ENCODE measurements at places on chromosomes 16 and 17.

DNA sequence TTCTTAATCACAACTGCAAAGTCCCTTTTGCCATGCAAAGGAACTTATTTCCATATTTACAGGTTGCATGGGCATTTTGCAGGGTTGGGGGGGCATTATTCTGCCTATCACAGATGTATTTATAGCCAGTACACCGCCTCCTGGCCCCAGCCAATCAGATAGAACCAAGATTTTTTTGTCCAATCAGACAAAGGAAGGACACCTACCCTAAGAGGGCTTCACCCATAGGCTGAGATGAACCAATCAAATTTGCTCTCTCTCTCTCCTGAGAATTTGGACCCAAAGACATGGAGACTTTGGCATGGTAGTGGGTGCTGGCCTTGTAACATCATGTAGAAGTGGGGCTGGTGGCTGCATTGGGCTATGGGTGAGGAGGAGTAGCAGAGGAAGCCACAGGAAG is 3.9 kb upstream of the KCNG4 start:
- no peak for DNase-seq

DNA sequence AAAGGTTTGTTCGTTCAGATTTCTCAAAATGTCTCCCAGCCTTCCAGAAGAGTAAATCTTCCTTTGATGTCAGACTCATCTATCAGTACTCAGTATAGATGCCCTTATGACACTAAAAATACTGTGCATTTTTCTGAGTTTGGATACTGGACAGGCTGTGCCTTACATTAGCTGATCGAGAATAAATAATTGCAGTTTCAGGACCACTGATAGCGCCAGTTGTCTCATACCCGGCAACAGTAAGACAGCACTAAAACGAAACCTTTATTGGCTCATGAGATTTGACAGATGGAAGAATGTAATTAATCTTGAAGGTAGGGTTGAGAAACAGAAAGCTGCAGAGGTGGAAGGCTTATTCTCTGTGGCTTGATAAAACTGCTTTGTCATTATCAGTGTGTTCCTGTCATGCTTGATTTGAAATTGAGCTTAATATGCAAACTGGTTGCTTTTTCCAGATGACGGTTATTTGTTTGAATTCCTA is 1.2 kb downstream of the ATP6V0A1 start:
- DNase-seq: peak; percentile 20

GRCh38 chr16:89097392-89097772 is 3.7 kb downstream of the ACSF3 start:
- no peak for DNase-seq

- no peak for DNase-seq
Observed at GRCh38 chr16:86491640-86492023, 18.7 kb upstream of the FOXF1 start.

DNA sequence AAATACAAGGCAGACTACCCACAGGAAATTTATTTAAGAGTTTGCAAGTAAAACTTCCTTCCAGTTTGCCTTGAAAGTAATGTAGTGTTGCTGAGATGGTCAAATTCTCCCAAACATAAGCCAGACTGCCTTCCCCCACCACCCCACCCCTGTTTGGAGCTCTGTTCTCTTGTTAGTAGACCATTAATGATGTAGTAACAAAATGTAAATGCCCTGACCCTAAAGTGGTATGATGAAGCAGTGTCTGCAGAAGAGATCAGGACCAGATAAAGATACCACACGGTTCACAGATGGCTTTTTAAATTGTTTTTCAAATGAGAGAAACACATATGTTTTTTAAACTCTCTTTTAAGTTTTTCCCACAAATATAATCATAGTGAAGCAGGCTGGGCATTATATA is 136.4 kb upstream of the TMEM97 start:
- DNase-seq: no peak

GRCh38 chr17:41803049-41804020 is 8.4 kb downstream of the P3H4 start:
- DNase-seq: no peak

DNA sequence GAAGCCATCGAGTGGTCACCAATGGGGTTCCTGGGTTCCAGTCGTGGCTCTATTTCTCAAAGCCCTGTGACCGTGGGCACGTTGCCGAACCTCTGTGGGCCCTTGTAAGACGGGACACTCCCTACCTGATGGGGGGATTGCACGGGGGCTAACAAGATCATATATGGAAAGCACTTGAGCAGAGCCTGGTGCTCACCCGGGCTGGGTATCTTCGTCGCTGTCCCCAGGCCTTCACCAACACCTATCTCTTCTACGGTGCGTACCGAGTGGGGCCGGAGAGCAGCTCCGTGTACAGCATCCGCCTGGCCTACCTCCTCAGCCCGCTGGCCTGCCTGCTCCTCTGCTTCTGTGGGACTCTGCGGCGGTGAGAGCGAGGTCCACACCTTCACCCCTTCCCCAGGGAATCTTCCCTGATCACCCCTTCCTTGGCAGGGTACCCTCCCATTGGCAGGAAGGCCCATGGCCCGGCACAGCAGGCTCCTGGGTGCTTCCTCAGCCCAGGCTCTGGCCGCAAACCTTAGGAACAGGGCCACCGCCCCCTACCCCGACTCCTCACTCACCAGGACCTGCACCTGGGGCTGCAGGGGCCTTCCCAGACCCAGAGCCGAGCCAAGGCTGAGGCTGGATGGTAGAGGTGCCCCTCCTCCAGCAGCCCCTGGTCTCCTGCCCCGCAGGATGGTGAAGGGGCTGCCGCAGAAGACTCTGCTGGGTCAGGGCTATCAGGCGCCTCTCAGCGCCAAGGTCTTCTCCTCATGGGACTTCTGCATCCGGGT is 2.8 kb downstream of the TMC8 start:
- no peak for DNase-seq

GRCh38 chr17:58534901-58535421 is 20.5 kb upstream of the MTMR4 start:
- DNase-seq: peak; percentile 10

- peak; percentile 17 for DNase-seq
Observed at GRCh38 chr16:50747207-50747956, 5.5 kb downstream of the CYLD start.

DNA sequence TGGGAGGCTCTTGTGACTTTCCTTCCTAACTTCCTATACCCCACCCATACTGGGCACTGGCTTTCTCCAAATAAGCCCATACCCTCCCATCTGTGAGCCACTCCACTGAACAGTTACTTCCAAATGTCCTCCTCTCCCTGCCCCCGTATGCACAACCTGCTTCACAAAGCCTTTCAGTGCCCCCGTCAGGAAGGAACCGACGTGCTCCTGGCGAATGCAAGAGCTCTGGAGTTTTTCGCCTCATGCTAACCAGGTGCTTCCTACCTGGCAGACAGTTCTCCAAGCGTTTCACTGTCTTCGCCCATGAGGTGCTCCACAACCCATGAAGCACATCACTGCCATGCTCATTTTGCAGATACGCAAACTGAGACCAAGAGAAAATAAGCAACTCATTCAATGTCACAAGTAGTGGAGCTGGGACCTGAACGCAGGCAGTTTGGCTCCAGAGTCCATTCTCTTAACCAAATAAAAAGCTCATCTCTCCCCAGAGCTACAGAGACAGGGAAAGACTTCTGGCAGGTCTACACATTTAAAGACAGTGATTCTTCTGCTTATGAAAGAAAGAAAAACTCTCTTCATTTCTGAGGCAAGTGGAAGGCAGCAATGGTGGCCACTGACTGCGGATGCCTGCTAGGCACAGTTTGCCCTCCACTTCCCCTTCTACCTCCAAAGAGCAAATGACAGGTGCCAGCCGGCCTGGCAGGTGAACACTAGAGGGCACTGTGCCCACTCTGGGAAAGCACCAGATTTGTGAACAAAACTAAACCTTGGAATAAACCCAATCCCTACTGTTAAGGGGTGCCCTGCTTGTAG is 23.8 kb downstream of the SPHK1 start:
- DNase-seq: peak; percentile 55

GRCh38 chr16:30876867-30877266 is 17.0 kb downstream of the BCL7C start:
- no peak for DNase-seq

- no peak for DNase-seq
Observed at GRCh38 chr17:44875761-44876160, 23.5 kb downstream of the EFTUD2 start.

GRCh38 chr17:13594762-13595598 is 6.7 kb downstream of the HS3ST3A1 start:
- DNase-seq: peak; percentile 77

DNA sequence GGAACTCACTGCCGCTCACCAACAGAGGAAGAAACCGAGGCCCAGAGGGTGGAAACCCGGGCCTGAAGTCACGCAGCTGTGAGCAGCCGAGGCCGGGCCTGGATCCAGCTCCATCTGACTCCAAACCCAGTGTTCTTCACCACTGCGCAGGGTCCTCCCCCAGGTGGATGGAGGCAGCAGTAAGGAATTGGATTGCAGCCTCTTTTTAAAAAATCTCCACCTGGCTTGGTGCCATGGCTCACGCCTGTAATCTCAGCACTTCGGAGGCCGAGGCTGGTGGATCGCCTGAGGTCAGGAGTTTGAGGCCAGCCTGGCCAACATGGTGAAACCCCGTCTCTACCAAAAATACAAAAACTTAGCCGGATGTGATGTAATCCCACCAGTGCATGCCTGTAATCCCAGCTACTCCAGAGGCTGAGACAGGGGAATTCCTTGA is 177.2 kb downstream of the FOXL1 start:
- DNase-seq: no peak

DNA sequence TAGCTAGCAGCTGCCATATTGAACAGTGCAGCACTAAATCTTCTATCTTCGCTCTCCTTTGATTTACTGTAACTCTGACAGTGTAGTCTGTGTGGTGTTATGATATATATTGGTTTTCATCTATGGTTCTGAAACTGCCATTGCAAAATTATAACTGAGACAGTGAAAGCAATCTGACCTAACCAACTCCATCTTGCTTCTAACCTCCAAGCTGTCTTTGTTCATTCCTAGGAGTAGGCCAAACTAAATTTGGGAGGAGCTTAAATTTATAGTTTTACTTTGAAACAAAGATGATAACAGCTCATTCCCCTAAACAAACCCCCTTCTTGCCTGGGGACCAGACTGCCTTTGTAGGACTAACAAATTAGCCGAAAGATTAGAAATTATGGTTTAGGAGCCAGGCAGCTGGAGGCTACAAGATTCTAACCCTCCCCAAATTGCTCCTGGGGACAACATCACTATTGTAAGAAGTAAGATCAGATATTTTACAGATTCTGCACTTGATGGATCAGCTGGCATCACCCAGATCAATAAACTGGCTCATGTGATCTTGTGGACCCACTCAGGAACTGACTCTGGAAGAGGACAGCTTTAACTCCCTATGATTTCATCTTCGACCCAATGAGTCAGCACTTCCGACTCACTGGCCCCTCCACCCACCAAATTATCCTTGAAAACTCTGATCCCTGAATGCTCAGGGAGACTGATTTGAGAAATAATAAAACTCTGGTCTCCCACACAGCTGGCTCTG is 47.0 kb upstream of the FBXO47 start:
- no peak for DNase-seq

GRCh38 chr17:64783031-64783461 is 120.9 kb upstream of the SMURF2 start:
- no peak for DNase-seq

DNA sequence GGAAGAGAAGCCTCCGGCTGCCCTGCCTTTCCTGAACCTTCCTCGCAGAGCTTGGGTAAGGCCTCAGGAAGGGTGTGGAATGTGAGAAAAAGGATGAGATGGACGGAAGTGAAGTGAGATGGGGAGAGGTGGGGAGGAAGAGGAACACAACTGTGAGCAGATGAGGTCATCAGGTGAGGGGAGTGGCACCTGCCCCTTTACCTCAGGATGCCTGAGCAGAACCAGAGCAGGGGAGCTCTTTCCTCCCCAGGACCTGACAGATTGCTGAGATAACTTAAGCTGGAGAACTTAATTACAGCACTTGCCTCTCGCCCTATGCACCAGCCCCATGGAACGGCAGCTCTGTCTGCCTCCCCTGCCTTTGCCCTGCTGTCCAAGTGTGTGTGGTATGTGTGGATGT is 29.8 kb downstream of the TMEM132E start:
- no peak for DNase-seq

DNA sequence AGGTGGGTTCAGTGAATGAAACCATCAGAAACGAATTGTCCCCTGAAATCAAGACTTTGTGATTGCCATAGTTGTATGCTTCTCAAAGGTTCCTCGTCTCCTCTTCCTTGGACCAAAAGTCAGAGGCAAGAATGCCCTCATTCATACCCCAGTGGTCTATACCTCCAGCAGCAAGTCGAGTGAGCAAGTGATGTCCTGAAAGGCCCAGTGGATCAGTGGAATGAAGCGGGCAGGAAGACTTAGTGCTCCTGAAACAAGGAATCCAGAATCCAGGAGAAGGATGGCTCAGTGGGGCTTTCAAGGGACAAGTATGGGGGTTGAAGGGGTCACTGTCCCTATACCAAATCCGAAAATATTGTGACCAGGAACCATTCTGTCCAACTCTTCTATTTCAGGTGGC is 5.3 kb upstream of the ERBB2 start:
- DNase-seq: no peak

DNA sequence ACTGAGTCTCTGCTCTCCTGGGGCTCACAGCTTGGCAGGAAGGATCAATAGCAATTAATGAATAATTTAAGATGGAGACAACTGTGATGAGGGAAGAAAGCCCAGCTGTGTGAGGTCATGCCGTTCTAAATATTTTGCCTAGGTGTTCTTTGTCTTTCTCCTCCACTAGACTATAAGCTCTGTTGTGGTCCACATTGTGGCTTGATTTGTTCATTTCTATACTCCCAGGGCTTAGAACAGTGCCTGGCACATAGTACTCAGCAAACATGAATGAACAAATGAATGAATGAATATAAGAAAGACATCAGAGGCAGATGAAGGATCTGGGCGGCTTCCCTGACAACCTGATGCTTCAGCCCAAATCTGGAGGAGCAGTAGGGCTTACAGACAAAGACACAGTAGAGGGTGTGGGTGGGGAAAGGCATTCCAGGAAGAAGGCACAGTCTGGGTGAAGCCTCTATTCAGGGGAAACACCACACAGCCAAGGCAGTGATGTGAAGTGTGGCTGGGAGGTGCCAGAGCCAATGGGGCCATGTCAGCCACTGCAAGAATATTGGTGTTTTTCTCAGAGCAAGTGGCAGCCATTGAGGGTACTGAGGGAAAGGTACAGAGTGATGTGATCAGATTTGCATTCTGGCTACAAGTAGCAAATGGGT is 8.3 kb downstream of the CDH13 start:
- DNase-seq: no peak

- DNase-seq: peak; percentile 50
Observed at GRCh38 chr17:33779234-33779591, 475.9 kb upstream of the CCL2 start.

DNA sequence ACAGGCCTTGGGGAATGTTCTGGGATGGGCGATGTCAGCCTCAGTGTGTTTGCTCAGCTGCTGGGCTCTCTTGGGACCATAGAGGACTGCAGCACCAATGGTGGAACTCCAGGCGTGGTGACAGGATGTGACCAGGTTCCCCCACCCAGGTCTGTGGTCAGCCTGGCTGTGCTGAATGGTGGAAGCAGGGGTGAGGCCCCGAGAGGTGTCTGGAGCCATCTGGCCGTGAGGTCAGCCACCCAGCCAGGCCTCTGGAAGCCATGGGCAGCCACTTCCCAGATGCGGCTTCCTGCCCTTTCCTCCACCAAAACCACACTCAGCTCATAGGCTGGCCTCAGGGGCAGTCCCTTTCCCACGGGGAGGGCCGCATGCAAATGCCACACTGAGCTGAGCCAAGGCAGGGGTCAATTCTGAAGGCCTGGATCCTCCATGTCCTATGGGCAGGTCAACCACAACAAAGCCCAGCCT is 7.8 kb upstream of the MAPK7 start:
- DNase-seq: no peak
